ENCODE measurements at places on chromosomes 4 and X.

DNA sequence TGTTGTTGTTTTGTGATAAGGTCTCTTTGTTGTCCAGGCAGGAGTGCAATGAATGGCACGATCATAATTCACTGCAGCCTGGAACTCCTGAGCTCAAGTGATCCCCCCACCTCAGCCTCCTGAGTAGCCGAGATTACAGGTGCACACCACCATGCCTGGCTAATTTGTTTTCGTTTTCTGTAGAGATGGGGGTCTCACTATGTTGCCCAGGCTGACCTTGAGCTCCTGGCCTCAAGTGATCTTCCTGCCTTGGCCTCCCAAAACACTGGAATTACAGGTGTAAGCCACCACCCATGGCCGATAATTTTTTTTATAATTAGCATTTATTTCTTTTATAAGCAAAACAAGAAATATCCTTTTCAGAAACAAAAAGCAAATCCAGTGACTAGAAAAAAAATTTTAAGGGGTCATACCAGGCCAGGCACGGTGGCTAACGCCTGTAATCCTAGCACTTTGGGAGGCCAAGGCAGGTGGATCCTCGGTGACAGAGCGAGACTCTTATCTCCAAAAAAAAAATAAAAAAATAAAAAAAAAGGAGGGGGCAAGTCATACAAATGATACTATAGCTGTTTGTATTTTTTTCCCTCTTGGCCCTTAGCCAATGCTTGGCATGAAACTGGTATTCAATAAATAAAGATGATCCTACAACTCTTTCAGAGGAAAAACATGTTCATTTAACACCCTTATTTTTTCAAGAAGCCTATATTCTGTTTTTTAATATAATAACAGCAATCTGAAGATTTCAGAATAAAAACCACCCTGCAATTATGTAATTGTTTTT is 3.4 kb downstream of the PLAC8 start:
- DNase-seq = no peak

- DNase-seq = no peak
Measured at GRCh38 chr4:77496457-77496856, 109.2 kb upstream of the CXCL13 start.

GRCh38 chr4:57265831-57266582 is 155.8 kb upstream of the IGFBP7 start:
- peak; percentile 17 for DNase-seq

DNA sequence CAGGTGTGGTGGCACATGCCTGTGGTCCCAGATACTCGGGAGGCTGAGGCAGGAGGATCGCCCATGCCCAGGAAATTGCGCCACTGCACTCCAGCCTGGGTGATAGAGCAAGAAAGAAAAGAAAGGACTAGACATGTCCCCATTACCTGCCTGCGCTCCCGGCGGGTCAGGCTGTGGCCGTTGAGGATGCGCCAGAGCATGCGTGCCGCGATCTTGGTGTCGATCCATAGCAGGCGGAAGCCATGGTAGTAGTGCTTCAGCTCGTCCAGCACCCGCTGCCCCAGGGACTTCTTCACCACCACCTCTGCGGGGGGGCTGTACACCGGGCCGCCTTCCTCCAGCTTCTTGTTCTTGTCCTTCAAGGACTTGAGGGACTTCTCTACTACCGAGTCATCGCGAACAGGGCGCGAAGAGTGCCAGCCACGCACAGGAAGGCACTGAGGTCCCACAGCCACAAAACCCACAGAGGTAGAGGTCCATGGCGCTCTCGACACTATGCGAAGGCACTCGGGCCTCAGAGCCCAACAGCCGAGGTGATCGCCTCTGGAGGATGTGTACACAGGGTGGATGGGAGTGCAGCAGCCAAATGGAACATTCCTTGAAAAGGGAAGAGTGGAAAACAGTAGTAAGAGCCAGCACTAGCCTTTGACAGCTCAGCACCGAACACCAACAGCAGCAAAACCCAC is 14.6 kb downstream of the LETM1 start:
- no peak for DNase-seq

DNA sequence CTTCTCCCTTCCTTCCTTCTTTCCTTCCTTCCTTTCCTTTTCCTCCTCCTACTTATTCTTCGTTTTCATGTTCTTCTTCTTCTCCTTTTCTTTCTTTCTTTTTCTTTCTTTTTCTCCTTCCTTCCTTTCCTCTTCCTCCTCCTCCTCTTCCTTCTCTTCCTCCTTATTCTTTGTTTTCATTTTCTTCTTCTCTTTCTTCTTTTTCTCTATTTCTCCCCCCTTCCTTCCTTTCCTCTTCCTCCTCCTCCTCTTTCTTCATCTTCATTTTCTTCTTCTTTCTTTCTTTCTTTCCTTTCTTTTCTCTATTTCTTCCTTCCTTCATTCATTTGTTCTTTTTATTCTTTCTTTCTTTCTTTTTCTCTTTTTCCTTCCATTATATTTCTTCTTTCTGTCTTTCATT is 671.6 kb downstream of the IQCM start:
- DNase-seq = no peak

- no peak for DNase-seq
Measured at GRCh38 chrX:78950009-78950835, 5.0 kb downstream of the P2RY10 start.
